ENCODE measurements at places on chromosomes 3 and 15. TPM values are rescaled to one million over a fixed set of nuclear protein-coding genes. Genes with fewer than 3 reads are reported as not detected.

DNA sequence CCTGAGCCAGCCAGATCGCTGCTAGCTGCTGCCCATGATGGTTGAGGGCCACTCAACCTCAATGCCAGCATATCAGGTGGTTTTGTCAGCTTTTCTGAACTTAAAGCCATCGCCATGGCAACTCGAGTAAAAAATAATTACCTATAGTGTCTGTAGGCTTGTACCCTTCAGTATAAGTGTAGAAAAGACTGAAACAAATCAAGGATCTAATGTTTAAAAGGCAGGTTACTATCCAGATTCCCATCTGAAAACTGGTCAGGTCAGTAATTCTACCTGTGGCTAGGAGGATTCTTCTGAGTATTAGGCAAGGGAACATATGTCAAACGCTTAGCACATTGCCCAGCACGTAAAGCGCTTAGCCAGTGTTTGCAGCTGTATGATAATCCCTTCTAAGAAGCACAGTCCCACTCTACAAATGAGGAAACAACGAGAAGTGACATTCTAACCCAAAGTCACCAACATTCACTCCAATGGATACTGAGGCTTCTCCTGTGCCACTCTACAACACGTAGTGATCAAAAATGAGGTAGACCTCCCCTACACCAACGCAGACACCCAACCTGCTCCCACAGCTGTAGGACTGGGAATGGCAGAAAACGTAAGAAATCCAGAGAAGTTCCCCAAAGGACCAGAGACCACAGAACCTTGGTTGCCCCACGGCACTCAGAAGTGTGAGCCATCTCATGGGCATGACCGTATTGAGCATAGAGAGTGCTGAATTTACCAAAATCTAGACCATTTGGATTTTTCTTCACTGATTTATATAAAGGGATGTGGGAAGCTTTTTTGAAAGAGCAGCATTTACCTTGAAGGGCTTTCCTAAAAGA, 55.3 kb downstream of the SLTM start:
- H3K27me3 ChIP-seq = no peaks in the 10 kb centered on the region
- H3K27ac ChIP-seq = no peak overlapping the region
- no peak overlapping the region for H3K4me3 ChIP-seq
- no peaks in the 10 kb centered on the region for H3K4me1 ChIP-seq
- no peak for DNase-seq

DNA sequence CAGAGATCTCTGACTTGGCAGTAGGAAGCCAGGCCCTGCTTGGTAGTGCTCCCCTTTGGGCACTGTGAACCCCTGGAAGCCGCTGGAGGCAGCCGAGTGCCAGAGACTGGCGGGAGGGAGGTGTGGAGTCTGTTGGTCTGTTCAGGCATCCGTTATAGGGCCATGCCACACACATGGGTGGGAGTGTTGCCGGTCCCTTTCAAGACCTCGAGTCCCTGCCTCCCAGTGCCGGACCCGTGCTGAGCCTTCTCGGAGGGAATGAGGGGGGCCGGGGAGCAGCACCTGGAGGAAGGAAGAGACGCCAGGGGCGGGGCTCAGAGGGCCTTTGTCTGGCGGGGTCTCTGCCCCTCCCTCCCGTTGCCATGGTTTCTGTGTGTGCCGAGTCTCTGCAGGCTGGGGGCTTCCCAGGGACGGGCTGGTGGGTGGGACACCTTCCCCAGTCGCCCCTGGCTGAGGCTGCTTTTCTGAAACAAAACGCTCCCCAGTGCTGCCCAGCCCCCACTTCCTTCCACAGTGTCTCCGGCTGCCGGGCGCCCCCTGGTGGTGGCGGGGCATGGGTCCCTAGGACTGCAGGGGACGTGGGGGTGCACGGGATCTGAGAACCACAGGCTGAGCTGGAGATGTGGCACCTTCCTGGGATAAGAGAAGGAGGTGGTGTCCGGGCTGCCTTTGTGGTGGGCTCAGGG, 10.0 kb downstream of the GNAI2 start:
- DNase-seq = peak; percentile 93
- H3K36me3 ChIP-seq = no peaks in the 10 kb centered on the region
- H3K27me3 ChIP-seq = no peaks in the 10 kb centered on the region
- peak overlapping the region; percentile 92 for H3K27ac ChIP-seq
- H3K4me3 ChIP-seq = peak overlapping the region; percentile 12
- peaks cover 100% of the 10 kb centered on the region for H3K4me1 ChIP-seq

CYP1A2 gene
- not detected for total RNA-seq

DNA sequence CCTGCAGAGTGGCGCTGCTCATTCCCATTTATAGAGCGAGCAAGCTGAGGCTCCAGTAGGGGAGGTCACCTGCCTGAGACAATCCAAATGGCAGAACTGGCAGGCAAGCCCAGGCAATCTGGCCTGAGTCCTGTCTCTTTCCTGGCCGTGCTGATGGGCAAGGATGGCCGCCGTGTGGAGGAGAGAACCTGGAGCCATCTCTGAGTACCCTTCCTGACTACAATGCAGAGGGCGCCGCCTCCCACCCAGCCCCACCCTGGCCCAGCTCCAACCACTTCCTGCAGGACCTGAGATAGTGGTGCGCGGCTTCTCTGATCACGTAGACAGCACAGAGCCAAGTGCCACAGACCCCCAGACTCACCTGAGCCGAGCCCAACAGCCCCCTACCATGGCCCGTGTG, 7.0 kb downstream of the TLR9 start:
- H3K36me3 ChIP-seq = peaks cover 22% of the 10 kb centered on the region
- no peak overlapping the region for H3K4me3 ChIP-seq
- H3K27me3 ChIP-seq = no peaks in the 10 kb centered on the region

DNA sequence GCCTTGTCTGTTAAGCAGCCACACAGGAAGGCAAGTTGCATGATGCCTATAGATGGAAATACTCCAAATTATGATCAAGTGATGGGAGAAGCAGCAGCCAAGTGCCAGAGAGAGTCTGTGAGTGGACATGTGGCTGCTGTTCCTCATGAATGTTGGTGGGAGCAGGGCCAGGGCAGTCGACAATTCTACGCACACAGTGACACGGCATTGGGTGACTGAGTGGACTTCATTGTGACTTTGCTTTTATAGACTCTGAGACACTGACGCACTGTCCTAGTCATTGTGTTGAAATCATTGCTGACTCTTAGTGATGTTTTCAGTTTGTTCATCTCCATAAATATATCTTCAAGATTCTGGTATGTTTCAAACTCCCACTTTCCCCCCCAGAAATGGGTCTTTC, 246.3 kb upstream of the SEMA6D start:
- no peaks in the 10 kb centered on the region for H3K27me3 ChIP-seq
- DNase-seq = no peak
- no peak overlapping the region for H3K27ac ChIP-seq
- no peaks in the 10 kb centered on the region for H3K36me3 ChIP-seq

- no peaks in the 10 kb centered on the region for H3K4me1 ChIP-seq
- no peak overlapping the region for H3K27ac ChIP-seq
- DNase-seq = no peak
- no peak overlapping the region for H3K4me3 ChIP-seq
Measured at GRCh38 chr3:128009952-128010846, 42.0 kb upstream of the SEC61A1 start.

DNA sequence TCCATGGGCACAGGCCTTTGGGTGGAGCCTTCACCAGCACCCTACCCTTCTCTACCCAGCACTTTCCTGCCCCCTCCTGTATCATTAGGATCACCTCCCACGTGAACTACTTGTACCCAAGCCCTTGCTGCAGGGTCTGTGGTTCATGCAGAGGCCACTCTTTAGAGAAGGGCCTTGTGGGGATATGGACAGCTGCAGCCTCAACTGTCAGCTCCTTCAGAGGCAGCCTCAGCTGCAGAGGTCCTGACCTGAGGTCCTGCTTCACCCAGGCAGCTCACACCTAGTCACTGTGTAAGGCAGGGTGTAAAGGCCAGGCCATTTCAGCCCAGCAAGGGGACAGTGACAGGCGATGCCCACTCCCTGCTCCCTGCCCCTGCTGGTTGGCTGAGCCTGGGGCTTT, 448.6 kb upstream of the PROK2 start:
- no peak overlapping the region for H3K27ac ChIP-seq
- no peak overlapping the region for H3K4me3 ChIP-seq
- no peak for DNase-seq
- H3K36me3 ChIP-seq = no peaks in the 10 kb centered on the region
- H3K27me3 ChIP-seq = no peaks in the 10 kb centered on the region
- peaks cover 10% of the 10 kb centered on the region for H3K4me1 ChIP-seq

DNA sequence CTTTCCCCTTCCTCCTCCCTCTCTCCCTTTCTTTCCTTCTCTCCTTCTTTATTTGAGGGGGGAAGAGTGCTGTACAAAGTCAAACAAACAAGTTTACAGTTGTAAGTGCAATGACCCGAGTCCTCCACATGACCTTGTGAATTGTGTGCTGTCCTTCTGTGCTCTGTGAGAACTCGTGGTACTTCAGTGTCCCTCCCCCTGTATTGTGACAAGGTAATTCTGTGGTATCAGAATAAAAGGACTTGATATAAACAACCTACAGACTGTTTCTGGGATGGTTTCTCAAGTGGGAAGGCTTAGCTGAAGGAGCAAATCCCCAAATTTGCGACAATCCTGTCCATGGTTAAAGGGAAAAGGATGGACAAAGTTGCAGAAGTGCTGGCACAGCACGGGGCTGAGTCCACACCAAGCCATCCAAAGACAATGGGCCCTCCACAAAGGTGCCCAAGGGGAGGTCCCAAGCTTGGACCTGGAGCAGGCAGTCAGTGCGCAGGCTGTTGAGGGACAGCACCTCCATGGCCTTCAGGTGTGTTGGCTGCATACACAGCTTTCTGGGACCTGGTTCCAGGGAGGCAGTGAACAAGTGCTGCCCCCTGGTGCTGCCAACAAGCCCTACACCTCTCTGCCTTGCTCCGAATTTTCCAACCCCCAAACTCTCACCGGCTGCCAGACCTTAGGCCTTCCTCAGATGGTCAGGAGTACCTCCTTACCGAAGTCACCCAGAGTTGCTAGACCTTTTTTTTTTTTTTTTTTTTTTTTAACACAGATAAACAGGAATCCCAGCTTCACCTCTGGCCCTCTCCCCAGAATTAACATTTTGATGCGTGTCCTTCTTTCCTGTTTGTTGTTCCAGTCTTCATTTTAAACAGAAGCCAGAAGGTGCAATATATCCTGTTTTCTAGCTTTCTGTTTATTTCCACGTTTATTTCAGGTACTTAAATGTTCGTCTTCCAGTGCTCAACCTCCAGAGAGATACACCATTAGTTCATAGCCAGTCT, 2.6 kb upstream of the APEH start:
- no peak overlapping the region for H3K4me3 ChIP-seq
- peaks cover 21% of the 10 kb centered on the region for H3K4me1 ChIP-seq
- H3K36me3 ChIP-seq = peaks cover 11% of the 10 kb centered on the region

GRCh38 chr3:151969026-151969642, 95.7 kb downstream of the SUCNR1 start:
- no peaks in the 10 kb centered on the region for H3K36me3 ChIP-seq
- H3K4me3 ChIP-seq = no peak overlapping the region
- DNase-seq = no peak
- no peak overlapping the region for H3K27ac ChIP-seq

TEX55 gene
- not detected for total RNA-seq

DNA sequence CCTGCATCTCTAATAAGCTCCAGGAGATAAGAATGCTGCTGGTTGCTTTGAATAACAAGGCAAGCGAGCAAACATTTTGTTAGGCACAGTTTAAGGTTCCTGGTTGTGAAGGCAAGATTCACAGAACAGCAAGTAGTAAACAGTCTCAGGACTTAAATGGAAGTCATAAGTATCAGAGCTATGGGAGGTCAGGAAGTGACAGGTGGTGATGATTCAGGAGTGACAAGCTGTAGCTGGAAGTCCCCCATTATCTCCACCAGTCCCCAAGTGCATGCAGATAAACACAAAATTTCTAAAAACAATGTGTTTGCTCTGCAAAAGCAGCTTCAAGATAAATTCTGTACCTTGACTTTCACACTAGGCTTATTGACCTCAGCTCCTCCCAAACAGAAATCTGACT, 3.3 kb downstream of the FETUB start:
- no peaks in the 10 kb centered on the region for H3K27me3 ChIP-seq
- H3K4me1 ChIP-seq = peaks cover 6% of the 10 kb centered on the region
- no peak for DNase-seq
- H3K4me3 ChIP-seq = no peak overlapping the region
- H3K27ac ChIP-seq = no peak overlapping the region

RBP2 gene
- not detected for total RNA-seq

BTLA gene
- total RNA-seq = not detected

DNA sequence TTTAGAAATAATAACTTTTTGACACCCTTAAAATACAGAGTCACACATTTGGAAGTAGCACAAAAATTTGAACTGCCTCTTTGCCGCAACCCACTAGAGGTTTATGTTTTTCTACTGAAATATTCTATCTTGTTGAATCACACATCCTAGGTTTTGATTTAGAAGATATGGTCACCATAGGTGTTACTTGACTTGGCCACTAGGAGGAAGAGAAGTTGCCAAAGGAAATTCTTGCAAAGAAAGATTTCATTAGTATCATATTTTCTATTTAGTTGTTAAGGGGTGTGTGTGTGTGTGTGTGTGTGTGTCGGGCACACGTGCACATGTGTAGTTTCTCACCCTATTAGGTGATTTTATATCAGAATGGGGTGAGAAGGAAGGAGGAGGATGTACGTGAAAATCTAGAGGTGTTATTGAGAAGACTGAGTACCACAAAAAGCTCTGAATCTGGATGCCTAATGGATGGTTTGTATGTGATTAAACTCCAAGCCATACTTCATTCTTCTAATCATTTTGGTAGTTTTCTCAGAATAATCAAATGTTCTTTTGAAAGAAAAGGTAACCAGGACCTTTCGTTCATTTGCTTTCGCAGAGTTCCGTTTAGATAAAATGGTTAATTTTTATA, 31.5 kb downstream of the ZFAND6 start:
- peaks cover 22% of the 10 kb centered on the region for H3K4me1 ChIP-seq
- no peak overlapping the region for H3K27ac ChIP-seq
- no peaks in the 10 kb centered on the region for H3K27me3 ChIP-seq
- no peak for DNase-seq
- H3K4me3 ChIP-seq = no peak overlapping the region

- H3K27me3 ChIP-seq = no peaks in the 10 kb centered on the region
- DNase-seq = no peak
- no peak overlapping the region for H3K4me3 ChIP-seq
- no peaks in the 10 kb centered on the region for H3K36me3 ChIP-seq
Measured at GRCh38 chr3:183354325-183354831, 74.0 kb downstream of the MCF2L2 start.

- H3K27ac ChIP-seq = peak overlapping the region; percentile 100
- H3K4me3 ChIP-seq = peak overlapping the region; percentile 47
- H3K27me3 ChIP-seq = no peaks in the 10 kb centered on the region
- H3K4me1 ChIP-seq = peaks cover 25% of the 10 kb centered on the region
- DNase-seq = peak; percentile 96
Measured at GRCh38 chr3:4977001-4977852, 2.0 kb upstream of the BHLHE40 start.

- no peaks in the 10 kb centered on the region for H3K36me3 ChIP-seq
- no peaks in the 10 kb centered on the region for H3K4me1 ChIP-seq
- H3K4me3 ChIP-seq = no peak overlapping the region
- DNase-seq = no peak
- no peaks in the 10 kb centered on the region for H3K27me3 ChIP-seq
- H3K27ac ChIP-seq = no peak overlapping the region
Measured at GRCh38 chr3:197404030-197404429, 105.6 kb upstream of the DLG1 start.
